SK-N-SH (cell line): ENCODE measurements at places on chromosomes 2 and 18. TPM values are rescaled to one million over a fixed set of nuclear protein-coding genes. Genes with fewer than 3 reads are reported as not detected.

The CPLX4 gene
- polyA plus RNA-seq: not detected in 2 replicates

The OSR1 gene
- 48.7 and 76.6 TPM in 2 replicates for polyA plus RNA-seq

DNA sequence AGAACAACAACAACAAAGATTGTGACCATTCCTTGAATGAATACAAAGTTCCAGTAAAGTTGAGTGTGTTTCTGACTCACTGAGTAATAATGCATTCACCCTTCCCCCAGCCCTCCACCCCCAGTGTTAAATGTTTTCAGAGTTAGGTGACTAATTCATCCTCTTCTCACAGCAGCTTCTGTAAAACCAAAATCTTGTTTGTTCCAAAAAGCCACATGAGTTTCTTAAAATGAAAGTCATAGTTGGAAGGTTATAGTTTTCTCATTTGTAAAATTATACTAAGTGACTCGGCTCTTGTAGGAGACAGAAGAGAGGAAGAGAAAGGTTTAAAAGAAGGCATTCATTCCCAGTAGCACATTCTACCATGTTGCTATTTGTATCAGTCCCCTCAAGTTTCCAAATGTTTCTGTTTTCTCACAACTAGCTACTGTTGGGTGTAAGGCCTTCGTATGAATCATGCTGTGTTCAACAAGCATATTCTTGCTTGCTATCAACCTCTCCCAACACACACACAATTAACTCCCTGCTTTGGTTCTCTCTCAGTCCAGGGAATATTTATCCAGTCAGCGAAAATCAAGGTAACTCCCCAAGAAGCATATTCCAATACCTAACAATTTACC lies 75.3 kb downstream of the MBD2 start:
- DNase-seq: no peak

DNA sequence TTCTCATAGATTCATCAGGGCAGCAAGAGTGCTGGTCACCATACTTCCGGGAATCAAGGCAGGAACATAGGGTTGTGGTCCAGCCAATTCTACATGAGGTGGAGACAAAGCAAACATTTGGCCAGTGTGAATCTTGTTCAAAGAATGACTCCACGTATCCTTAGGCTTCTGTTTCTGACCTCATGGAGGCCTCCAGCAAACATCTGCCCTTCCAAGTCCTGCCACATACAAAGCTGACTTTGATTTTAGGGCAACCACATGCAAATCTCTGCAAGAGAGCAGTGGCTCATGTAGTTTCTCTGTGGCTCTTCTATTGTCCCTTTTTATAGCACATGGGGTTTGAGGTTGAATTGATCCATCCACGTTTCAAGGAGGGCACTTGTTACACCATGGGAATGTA lies 132.1 kb upstream of the MMADHC start:
- DNase-seq: no peak

GRCh38 chr2:101311696-101312017 lies 3.2 kb upstream of the RNF149 start:
- DNase-seq: no peak

The METAP1D gene
- polyA plus RNA-seq: 9.0 and 10.3 TPM in 2 replicates

The ZNF396 gene
- 0.41 and 0.76 TPM in 2 replicates for polyA plus RNA-seq

The CDKL4 gene
- polyA plus RNA-seq: 0.60 and 0.81 TPM in 2 replicates

GRCh38 chr2:44715671-44716081 lies 225.8 kb upstream of the SIX3 start:
- DNase-seq: peak; percentile 46

The UBXN2A gene
- 5.8 and 7.1 TPM in 2 replicates for polyA plus RNA-seq

The CREG2 gene
- polyA plus RNA-seq: 1.1 and 1.4 TPM in 2 replicates

DNA sequence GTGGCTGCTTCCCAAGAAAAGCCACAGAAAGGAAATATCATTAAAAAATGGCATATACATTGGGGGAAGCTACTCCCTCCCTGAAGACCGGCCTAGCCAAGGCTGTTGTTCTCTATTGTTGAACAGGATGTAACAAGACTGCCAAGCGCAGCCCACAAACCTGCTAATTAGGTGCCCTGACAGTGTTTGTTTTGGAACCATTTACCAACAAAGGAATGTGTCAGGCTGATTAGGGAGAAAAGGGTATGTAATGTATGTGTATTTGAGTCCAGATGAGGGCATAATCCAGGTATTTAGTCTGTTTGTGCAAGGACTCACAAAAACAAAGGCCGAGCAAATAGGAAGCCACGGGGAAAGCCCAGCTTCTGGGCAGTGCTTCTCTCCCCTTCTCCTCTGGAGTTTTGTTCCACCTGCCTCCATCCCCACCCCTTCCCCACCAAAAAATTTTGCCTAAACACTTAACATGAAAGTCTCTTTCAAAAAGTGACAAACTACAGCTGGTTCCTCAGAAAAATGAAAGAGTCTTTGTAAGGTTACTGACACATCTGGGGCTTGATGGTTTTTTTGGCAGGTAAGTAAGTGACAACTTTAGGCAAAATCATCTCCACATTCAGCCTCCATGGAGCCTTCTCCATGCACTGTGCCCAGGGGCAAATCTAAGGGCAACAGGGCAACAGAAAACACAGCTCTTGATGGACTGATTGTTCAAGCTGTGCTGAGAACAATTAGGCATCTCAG lies 78.3 kb upstream of the FZD5 start:
- DNase-seq: no peak

- no peak for DNase-seq
Observed at GRCh38 chr2:26609839-26610277, 31.3 kb downstream of the CIB4 start.

GRCh38 chr18:25097057-25097456 lies 254.9 kb downstream of the ZNF521 start:
- DNase-seq: no peak

The ANKRD30BL gene
- not detected in 2 replicates for polyA plus RNA-seq

The ACTG2 gene
- polyA plus RNA-seq: 0.10 and 0.25 TPM in 2 replicates

The SRD5A2 gene
- not detected in 2 replicates for polyA plus RNA-seq

The KCNG2 gene
- not detected in 2 replicates for polyA plus RNA-seq

- DNase-seq: no peak
Observed at GRCh38 chr2:236637686-236638569, 68.3 kb downstream of the ACKR3 start.

GRCh38 chr2:27591745-27592144 lies 8.9 kb downstream of the ZNF512 start:
- DNase-seq: no peak

The VSNL1 gene
- 0.96 and 1.3 TPM in 2 replicates for polyA plus RNA-seq

The NFATC1 gene
- 0.02 TPM in 1 of 2 replicates, not detected in the other for polyA plus RNA-seq

GRCh38 chr2:38658613-38659012 lies 7.3 kb upstream of the GALM start:
- DNase-seq: no peak

GRCh38 chr2:29580223-29580622 lies 341.2 kb downstream of the ALK start:
- DNase-seq: peak; percentile 75

DNA sequence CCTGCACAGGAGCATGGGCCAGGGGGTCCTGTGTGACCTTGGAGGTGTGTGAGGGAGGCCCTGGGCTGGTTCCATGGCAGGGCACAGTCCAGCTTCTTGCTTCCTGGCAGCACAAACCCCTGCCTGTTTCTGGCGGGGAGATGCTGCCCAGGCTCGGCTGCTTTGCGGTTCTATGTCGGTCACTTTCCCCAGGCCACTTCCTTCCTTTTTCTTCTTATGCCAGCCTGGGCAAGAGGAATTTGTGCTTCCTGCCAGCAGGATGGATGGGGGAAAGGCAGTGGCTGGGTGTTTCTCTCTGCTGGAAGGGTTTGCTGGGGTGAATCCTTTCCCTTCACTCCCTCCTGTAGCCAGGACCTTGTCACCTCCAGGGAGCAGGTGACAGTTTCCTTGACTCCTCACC lies 24.3 kb downstream of the ASAP2 start:
- DNase-seq: no peak
